ENCODE measurements at places on chromosomes 13 and 19. TPM values are rescaled to one million over a fixed set of nuclear protein-coding genes. Genes with fewer than 3 reads are reported as not detected.

Gene ZNF71
- 8.0 TPM for polyA plus RNA-seq

Gene FAM216B
- polyA plus RNA-seq: not detected

Gene GMIP
- polyA plus RNA-seq: 5.7 TPM

Gene FAAP24
- 4.1 TPM for polyA plus RNA-seq

Gene ZNF441
- 8.7 TPM for polyA plus RNA-seq

Gene TNFSF9
- polyA plus RNA-seq: 0.35 TPM

Gene CYP2S1
- 0.76 TPM for polyA plus RNA-seq

Gene UPK1A
- 30.7 TPM for polyA plus RNA-seq
